Thymus (tissue), 14 donors: ENCODE measurements at places on chromosomes 3 and 15.

DNA sequence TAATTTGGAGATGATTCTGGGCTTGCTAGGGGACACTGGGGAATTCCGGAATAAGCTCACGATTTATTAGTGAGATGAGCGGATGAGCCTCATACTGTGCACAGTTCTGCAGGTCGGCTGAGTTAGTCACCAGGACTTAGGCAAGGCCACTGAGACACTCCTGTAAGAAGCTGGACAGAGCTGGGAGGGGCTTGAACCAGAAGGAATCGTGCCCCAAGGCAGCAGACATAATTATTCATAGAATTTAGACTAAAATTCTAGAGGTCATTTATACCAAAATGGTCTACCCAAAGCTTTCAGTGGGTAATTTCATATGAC is 121.4 kb downstream of the VGLL4 start:
- no peak for DNase-seq

GRCh38 chr3:149356044-149356592 is 21.3 kb downstream of the TM4SF1 start:
- DNase-seq = no peak

GRCh38 chr3:17585394-17586325 is 156.8 kb downstream of the TBC1D5 start:
- DNase-seq = no peak

- no peak for DNase-seq
Measured at GRCh38 chr3:17044855-17045254, 160.1 kb downstream of the PLCL2 start.

GRCh38 chr15:76345583-76345879 is 9.0 kb downstream of the ISL2 start:
- no peak for DNase-seq

GRCh38 chr3:114609973-114610630 is 316.3 kb downstream of the TIGIT start:
- DNase-seq = no peak

- DNase-seq = no peak
Measured at GRCh38 chr3:127209840-127210653, 17.1 kb downstream of the PRR23E start.

DNA sequence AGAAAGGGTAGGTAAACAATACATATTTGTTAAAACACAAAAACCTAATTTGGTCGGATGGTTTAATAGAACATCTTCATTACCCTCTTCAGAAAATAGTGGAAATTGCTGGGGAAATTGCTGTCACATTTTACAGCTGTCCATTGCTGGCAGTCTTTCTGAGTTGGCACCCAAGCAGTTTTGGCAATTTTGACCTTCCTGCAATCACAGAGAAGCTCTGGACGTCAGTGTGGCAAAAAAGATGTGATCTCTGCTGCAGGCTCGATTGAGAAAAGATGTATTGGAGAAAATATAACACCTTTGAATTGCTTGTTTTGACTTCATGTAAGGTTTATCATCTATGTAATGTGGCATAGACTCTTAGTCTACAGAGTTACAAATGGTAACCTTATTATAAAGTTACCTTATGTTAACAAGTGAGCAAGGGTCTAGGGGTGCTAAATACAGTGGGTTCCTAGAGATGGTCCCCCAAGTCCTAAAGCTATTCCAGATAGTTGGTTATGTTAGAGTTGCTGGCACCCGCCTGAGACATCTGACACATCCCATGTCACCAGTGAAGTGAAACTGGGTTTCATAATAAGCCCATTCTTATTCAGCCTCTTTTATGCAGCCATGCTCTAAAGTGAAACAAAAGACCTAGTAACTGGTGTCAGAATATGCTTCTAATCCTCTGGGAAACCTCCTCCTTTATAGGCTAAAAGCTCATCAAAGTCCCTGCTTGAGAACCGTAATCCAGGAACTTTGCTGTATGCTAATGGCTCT is 14.0 kb downstream of the UBE2E1 start:
- no peak for DNase-seq

- no peak for DNase-seq
Measured at GRCh38 chr3:19994796-19995195, 17.3 kb downstream of the PP2D1 start.

DNA sequence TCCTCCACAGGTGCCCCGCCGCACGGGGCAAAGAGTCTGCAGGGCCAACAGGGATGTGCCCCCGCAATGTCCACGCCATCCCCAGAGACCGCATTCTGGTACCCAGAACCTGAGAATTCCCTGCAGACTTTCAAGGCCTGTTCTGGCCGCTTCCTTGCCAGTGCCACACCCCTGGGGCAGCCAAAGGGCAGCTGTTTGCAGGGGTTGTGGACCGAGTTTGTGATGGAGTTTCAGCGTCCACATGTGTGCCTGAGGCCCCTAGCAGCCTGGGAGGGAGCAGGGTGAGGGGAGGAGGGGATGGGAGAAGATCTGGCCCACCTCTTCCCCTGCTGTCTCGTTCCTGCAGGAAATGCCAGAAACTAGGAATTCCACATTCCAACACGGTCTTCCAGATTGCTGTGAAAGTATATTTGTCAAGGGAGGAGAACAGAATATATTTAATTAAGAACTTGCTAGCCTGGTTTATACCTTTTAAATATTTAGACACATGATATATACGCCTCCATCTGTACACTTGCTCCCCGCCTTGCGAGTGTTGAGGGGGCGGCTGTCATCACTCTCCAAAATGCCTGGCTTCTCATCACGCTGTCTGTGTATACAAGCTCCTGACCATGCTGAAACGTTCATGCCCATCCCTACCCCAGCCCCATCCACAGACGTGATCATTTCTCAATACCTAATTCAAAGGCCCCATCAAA is 31.1 kb upstream of the RASA2 start:
- DNase-seq = no peak

DNA sequence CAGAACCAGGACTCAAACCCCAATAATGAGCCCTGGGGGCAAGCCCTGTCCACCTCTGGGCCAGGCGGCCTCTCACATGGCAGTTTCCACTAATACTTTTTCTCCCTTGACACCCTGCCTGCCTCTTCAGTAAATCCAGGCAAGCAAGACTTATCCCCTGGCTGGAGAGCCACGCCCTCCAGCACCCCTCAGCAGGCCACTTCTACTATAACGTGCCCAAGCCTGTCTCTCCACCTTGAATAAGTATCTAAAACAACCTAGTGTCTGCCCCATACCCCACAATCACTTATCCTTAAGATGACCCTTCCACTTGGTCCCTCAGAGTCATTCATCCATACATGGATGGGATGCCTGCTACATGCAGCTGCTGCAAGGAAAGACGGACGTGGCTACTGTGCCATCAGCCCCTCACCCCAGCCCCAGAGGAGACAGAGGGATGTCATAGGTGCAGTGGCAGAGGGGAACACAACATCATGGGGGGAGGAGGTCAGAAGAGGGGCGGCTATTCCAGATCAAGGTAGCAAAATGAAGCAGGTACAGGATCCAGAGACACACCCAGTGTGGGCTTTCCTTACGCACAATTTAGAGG is 63.4 kb downstream of the LRIG1 start:
- DNase-seq = no peak

- DNase-seq = no peak
Measured at GRCh38 chr3:55198554-55198953, 270.7 kb upstream of the LRTM1 start.
